ENCODE measurements at places on chromosomes 4 and X.
A peak's percentile ranks its signal among the peaks of the same experiment; 100 is the strongest.

- no peak for DNase-seq
Observed at GRCh38 chr4:28248269-28248668, 1387.6 kb downstream of the STIM2 start.

GRCh38 chr4:88573276-88573980 lies 18.9 kb upstream of the HERC3 start:
- DNase-seq, result no peak

GRCh38 chr4:152697284-152698088 lies 17.7 kb upstream of the TMEM154 start:
- DNase-seq, result peak; percentile 69

- no peak for DNase-seq
Observed at GRCh38 chr4:168831585-168831918, 178.5 kb downstream of the CBR4 start.

- no peak for DNase-seq
Observed at GRCh38 chrX:40893251-40893910, 158.0 kb upstream of the MED14 start.

GRCh38 chrX:25019707-25020390 lies 4.1 kb upstream of the ARX start:
- DNase-seq, result peak; percentile 19

- no peak for DNase-seq
Observed at GRCh38 chr4:187826725-187827124, 168.8 kb upstream of the ZFP42 start.

- peak; percentile 44 for DNase-seq
Observed at GRCh38 chr4:126071346-126072333, 756.9 kb downstream of the FAT4 start.

GRCh38 chrX:997631-998137 lies 214.8 kb downstream of the CRLF2 start:
- DNase-seq, result no peak

GRCh38 chr4:3197366-3198105 lies 51.4 kb upstream of the MSANTD1 start:
- DNase-seq, result no peak

- no peak for DNase-seq
Observed at GRCh38 chr4:136713140-136713539, 819.2 kb downstream of the PCDH18 start.

- DNase-seq, result no peak
Observed at GRCh38 chr4:83382850-83383249, 48.2 kb upstream of the HPSE start.

DNA sequence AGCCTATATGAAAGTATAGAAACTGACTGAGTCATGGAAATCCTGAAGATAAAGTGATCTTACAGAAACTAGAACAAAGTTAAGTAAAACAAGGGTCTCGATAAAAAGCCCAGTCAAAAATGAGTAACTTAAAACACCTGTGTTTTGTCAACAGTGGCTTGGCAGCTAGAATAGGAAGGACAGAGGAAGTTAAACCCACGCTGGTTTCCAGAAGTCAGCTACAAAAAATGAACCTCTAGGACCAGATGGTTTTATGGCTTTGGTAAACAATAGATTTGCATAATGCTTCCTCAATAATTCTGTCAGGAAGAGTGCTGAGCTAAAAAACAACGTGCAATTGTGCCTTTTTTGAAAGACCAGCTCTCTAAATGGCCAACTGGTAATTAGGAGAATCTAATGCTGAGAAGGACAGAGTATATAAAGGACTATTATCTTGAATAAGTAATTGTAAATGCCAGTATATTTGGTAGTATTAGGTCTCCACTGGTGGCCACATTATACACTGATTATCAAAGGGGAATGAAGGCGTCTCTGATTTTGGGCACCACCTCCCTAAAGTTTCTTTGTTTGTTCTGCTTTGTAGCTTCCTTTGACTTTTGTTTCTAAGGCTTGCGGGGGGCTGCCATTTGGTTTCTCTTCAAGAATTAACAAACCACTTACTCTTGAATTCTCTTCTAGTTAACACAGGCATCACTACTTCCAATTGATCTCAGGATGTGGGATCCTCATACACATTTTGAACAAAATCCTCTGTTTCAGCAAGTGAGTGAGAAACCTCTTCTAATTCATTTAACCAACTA lies 72.2 kb upstream of the PPP3CA start:
- DNase-seq, result no peak

GRCh38 chr4:171532968-171533367 lies 280.2 kb upstream of the GALNTL6 start:
- DNase-seq, result no peak

DNA sequence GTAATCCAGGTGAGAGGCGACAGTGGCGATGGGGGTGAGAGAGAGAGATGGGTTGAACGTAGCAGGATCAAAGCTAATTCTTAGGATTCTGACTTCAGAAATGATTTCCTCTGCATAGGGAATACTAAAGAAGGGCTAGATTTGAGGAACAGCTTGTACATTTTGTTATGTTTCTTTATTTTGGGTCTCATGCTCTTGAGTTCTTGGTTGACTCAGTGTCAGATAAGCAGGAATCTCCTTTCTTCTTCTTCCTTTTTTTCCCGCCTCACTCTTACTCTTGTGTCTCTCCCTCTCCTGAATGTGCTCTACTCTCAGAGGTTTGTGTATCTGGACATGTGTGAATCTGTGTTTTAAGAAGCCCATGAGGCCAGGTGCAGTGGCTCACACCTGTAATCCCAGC lies 36.4 kb downstream of the FAM193A start:
- no peak for DNase-seq

GRCh38 chrX:19792412-19792811 lies 95.0 kb downstream of the SH3KBP1 start:
- no peak for DNase-seq

DNA sequence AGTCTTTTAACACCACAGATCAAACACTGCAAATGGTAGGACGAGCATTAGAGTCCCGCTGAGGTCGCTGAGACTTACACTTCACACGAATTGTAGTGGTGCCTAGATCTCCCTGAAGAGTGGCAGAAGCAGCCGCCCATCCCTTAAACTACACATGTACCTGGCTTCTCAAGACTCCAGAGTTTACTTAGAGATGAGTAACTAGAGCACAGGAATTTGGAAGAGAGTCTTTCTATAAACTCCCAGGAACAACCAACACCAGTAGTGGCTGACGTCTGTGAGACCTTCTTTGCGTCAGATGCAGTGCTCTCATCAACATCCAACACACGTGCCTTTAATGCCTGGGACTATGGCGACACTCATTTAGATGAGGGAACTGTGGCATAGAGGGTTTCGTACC lies 12.6 kb downstream of the SORBS2 start:
- no peak for DNase-seq

- peak; percentile 81 for DNase-seq
Observed at GRCh38 chrX:120560842-120561633, at the start of gene CUL4B. Gene CUL4B, minus strand, starts transcription at chrX:120560962. Its CDS starts 324 bp downstream, at chrX:120560638.

DNA sequence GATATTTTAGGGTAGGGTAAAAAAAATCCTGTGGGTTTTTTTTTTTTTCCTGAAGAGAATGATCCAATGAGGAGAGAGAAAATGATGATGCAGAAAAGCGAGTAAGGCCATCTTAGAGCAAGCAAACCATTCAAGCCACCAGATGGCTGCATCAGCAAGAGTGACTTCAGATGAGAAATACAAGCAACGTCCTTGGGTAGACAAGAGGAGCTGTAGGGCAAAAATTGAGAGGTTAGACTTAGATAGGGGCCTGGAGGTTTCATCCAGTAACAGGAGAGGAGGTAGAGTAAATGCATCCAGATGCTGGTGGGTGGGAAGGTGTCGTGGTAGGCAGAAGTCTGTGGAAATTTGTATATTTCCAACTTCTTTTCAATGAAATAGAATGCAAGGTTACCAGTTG lies 14.6 kb downstream of the FTHL17 start:
- DNase-seq, result no peak

DNA sequence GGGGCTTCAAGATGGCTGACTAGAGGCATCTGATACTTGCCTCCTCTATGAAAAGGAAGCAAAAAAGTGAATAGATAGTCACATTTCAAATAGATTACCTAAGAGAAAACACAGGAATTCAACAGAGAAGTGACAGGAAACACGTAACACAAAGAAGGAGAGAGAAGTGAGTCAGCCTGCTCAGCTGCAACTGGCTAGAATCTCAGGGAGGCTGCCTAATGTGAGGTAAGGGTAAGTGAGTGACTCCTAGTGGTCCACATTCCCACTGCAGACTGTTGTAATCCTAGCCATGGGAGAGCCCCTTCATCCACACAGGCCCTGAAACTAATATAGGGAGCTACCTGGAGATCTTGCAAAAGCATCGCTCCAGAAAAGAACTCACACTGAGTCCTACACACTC lies 179.2 kb downstream of the SLC7A11 start:
- no peak for DNase-seq

DNA sequence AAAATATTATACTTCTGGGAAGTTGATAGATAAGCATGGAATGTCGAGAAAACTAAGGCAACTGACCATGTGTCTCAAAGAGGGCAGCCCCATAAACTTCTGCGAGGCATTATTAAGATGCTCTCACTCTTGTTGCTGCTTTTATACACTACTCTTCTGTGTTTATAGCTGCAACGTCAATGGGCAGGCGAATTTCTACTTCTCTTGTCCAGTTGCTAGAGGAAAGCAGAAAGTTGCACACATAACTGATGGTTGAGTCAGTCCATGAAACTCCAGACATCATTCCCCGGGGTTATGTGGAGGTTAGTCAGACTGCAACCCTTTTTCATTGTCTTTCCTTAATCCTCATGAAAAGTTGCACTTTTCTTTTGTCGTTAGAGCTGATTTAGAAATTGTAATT lies 39.8 kb downstream of the VCX3B start:
- no peak for DNase-seq

GRCh38 chrX:149453906-149454822 lies 50.9 kb downstream of the IDS start:
- DNase-seq, result no peak

GRCh38 chrX:28787206-28787605 lies 200.0 kb downstream of the IL1RAPL1 start:
- DNase-seq, result peak; percentile 8

DNA sequence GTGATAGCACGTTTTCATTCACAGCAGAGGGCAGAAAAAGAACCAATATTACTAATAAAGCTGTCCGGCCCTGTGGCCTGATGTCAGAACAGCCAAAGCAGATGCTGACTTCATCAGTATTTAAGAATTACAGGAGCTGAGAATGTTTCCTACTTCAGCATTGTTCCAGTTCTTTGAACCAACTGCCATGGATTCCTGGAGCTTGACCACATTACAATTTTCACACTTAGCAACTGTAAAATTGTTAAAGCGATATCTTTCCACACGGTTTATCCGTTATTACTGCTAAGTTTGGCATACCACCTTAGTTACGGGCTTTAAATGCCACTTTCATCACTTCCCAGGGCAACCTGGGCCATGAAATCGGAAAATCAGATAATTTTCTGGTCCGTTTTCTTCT lies 118.2 kb downstream of the EPHA5 start:
- DNase-seq, result no peak

DNA sequence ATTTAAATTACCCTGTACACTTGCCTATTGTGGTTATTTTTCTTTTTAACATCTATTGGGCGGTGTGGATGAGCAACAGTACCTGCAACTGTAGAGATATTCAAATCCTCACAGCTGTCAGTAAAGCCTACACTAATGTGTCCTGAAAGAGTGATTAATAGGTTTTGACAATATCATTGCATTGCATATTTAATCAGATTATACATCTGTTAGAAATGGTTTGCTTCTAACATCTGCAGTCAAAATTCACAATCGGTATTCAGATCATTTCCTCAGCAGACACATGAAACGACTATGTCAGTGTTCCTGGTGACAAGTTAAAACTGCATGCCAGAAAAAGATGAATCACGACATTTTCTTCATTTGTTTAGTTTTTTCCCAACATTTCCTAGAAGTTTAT lies 254.6 kb upstream of the EPHA5 start:
- DNase-seq, result no peak

GRCh38 chr4:151260526-151260925 lies 16.4 kb upstream of the PRSS48 start:
- DNase-seq, result no peak

Data from COLO829 (cell line).